CD4-positive, alpha-beta memory T cell (primary cell): ENCODE measurements at places on chromosomes 2 and 18. TPM values are rescaled to one million over a fixed set of nuclear protein-coding genes. Genes with fewer than 3 reads are reported as not detected.

The ZSWIM2 gene
- not detected for polyA plus RNA-seq

DNA sequence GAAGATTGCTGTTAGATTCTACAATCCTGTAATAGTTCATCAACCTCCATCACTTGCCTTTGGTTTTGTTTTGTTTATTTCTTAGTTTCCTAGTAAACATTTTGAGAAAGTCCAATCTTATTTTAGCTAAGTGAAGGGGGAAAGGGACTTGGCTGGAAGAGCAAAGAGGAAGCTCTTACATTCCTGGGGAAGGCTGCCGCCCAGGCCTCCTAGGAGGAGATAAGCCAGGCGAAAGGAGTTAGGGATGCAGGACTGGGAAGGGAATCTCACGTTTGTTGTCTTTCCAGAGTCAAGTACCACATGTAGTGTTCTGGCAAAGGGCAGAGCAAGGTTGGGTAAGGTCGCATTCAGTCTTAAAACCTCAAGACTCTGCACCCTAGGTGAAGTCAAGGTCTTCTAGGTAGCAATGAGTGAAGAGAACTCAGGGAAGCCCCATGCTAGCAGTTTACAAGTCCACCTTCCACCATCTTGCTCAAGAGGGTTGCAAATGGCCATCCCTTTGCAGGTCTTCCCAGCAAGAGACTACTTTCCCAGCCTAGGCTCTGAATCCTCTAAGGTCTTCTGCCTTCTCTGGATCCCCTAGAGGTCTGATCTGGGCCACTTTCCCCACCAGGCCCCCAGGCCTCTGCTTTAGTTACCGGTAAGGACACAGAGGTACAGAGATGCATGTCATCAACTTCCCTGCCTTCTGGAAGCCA, 320.7 kb downstream of the CYP26B1 start:
- no peak for DNase-seq

DNA sequence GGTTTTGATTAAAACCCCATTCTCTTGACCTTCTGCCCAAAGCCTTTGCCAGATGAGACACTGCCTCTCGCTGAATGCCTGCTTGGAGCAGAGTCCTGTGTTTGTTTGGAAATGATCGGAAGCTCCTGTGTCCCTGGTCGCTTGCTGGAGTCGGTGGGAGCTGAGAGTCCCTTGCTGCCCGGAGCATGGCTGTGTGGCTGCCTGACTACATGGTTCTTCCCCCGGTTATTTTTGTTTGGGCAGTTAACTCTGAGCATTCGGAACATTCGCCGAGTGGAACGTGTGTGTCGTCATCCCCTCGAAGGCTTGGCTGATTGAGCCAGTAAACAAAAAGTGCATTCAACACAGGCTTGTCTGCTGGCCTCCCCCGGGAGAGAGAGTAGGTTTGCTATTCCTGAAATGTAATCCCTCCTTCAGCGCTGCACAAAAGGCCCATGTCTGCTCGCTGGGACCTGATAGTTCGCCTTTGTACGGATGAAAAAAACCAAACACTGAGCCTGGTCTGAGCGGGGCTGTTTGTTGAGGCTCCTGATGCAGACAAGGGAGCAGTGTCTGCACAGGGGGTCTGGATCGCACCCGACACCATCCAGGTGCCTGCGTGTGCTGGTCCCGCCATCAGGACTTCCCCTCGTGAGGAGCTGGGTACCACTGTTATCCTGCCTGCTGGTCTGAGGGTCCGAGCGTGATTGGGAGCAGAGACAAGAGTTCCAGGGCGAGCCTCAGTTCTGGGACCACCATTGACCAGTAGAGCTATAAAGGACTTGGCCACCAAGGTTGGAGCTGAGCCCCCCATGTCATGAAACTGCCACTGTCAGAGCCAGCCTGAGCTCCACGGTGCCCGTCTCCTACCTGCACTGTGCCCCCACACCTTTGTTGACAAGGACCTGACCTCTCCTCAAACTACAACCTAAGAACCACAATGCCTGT, 83.8 kb downstream of the AGAP1 start:
- DNase-seq, result no peak

DNA sequence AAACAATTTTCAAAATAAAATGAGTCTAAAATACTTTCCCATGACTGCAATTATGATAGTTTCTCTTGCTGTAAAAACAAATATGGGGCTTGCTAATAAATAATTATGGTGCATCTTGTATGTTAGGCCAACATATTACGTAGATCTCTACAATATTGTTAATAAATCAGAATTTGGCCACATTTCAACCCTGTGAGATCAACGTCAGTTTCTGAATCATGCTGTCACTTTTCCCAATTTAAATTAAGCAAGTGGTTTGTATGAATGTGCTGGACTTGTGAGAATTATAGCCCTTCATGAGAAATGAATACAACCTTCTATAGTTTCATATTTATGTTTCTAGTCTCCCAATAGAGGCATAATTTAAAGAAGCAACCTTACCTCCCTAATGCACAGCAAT, 808.9 kb downstream of the SUCLG1 start:
- DNase-seq, result no peak

DNA sequence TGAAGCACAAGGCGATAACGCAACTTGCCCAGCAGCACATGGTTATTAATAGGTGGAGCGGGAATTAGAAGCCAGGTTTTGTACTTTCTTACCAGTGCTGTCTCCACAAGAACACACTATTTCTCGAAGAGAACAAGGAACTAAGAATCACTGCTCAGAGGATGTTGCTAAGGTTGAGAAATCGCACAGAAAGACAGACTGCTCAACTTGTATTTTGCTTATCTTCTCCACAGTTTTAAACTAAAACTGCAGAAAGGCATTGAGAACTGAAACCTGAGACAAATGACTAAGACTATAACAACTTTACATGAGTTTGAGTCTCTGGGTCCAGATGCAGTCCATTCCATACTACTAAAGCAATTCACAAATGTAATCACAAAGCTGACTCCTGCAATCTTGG, 6.2 kb downstream of the PRKD3 start:
- DNase-seq, result no peak
